Stimulated activated CD4-positive, alpha-beta T cell treated with anti-CD3 and anti-CD28 coated beads, Interleukin-1b, Interleukin-23, amount 100 ng/mL, for 1 hour (primary cell): ENCODE measurements at places on chromosomes 2 and 18.

GRCh38 chr18:23398401-23398800, 54.7 kb upstream of the RIOK3 start:
- DNase-seq, result no peak

DNA sequence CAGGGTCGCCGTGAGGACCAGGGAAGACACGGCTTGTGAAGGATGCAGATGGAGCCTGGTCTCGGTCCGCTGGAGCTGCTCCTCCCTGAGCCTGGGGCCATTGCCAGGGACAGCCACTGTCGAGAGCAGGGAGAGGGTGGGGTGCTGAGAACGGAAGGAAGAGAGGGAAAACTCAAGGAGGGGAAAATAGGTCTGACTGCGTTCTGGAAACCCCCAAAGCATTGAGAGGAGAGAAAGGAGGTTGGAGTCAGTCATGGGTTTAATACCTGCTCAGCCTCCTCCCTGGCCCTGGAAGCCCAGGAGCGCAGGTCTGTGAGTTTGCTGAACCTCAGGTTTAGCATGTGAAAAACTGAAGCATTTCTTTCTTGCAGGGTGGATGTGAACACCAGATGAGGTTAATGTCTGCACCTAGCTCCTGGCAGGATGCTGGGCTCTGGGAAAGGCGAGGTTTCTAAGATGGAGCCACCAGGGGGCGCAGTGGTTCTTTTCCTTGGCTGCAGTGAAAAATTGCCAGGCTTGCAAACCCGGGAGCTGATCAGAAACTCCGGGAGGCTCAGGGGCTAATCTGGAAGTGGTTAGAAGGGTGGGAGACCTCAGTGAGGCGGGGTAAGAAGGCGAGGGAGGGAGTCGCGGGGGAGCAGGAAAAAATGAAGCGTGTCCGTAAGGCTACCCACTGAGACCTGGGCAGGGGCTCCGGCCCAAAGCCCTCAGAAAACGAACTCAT, 33.6 kb upstream of the RNF149 start:
- peak; percentile 67 for DNase-seq

- DNase-seq, result no peak
Observed at GRCh38 chr2:222554517-222554916, 101.4 kb downstream of the FARSB start.

DNA sequence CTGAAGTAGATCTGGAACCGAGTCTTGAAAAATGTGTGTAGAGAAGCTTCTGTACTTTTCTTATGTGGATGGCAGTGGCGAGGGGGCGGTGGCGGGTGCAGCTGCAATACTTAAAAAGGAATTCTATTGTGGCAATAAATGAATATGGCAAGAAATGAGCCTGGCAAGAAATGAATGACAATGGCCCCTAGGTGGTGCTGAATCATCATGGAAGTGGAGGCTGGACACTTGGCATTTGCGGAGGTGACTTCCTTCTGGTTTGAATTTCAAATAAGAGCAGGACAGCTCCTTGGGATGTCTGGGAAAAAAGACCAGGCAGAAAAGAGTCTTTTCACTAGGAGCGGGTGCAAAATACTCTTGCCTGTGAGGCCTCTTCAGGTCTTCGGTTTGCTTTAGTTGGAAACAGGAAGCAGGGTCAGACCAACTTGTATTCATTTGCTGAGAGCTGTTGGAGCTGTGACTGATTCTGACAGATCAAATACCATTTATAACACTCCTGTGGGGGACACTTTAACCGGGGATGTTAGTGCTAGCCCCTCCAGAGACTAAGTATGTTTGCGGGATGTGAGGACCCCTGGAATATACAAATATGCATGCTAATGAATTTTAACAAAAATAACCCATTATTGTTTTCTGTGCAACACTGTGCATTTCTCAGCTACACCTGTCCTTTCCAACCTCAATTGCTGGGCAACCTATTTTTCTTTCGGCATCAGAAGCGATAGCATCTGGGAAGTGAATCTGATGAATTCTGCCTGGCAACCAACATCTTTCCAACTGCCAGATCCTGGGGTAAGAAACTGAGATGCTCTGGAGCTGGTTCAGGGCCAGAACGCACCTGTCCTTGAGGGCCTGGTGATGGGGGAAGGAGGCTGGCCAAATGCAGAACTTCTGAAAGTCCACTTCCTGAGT, 35.4 kb downstream of the FASTKD2 start:
- DNase-seq, result peak; percentile 21

DNA sequence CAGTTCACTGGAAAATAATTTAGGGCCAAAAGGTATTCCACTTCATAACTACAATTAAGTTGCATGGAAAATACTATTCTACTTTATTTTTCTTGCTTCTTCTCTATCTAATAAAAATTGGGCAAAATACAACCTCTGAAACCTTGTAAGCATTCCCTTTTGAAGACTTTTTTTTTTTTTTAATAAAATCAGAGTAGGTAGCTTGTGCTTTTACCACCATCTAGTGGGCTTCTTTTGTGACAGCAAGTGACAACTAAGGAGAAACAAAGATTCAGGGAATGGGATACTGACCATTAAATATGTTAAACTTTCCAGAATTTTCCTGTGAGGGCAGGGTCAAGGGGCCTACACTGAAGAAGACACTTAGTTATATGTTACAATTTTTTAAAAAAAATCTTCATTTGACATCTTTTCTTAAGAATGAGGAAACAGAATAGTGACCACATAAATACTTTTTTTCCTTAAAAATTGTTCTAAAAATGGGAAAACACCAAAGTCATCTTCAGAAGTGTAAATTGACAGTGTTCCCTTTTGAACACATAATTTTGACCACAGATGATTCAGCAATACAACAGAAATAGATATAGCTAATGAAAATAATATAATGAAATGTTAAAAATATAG, 1183.2 kb upstream of the ACVR2A start:
- no peak for DNase-seq

GRCh38 chr2:60884800-60885199, 3.4 kb downstream of the REL start:
- DNase-seq, result no peak
